ENCODE measurements at places on chromosomes 12 and 14.

- H3K4me3 ChIP-seq, result no peak overlapping the region
- H3K27ac ChIP-seq, result no peak overlapping the region
- no peaks in the 10 kb centered on the region for H3K27me3 ChIP-seq
- DNase-seq, result no peak
- H3K36me3 ChIP-seq, result no peaks in the 10 kb centered on the region
- peaks cover 6% of the 10 kb centered on the region for H3K4me1 ChIP-seq
These were observed 273.5 kb upstream of the SOX5 start for GRCh38 chr12:24222968-24223367.

DNA sequence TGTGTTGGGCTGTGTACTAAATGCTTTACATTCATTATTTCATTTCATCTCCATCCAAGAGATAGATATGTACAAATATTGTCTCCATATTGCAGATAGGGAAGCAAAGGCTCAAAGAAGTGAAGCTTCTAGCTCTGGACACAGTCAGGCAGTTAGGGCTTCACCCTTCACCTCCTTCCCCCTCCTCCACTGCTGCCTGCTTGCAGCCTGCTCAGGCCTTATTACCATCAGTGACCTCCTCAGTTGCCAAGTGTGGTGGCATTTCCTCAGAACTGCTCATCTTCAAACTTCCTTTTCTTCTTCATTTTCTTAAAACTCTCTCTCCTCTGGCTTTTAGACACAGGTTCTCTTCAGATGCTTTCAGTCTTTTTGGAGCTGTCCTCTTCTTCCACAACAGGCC, 4.7 kb upstream of the GPATCH2L start:
- H3K4me3 ChIP-seq, result no peak overlapping the region
- H3K27me3 ChIP-seq, result peaks cover 6% of the 10 kb centered on the region
- no peaks in the 10 kb centered on the region for H3K36me3 ChIP-seq
- H3K4me1 ChIP-seq, result no peaks in the 10 kb centered on the region
- no peak for DNase-seq

GRCh38 chr14:65024957-65025356, 38.3 kb downstream of the FNTB start:
- peaks cover 3% of the 10 kb centered on the region for H3K4me1 ChIP-seq
- no peak for DNase-seq
- H3K4me3 ChIP-seq, result no peak overlapping the region
- H3K27me3 ChIP-seq, result no peaks in the 10 kb centered on the region
- H3K27ac ChIP-seq, result peak overlapping the region; percentile 36
- peaks cover 6% of the 10 kb centered on the region for H3K36me3 ChIP-seq

GRCh38 chr14:100340423-100340813, 17.3 kb downstream of the SLC25A47 start:
- no peaks in the 10 kb centered on the region for H3K27me3 ChIP-seq
- no peak for DNase-seq
- peak overlapping the region; percentile 86 for H3K27ac ChIP-seq
- H3K4me1 ChIP-seq, result peaks cover 24% of the 10 kb centered on the region

- no peak overlapping the region for H3K27ac ChIP-seq
- H3K4me1 ChIP-seq, result no peaks in the 10 kb centered on the region
- no peaks in the 10 kb centered on the region for H3K36me3 ChIP-seq
- no peaks in the 10 kb centered on the region for H3K27me3 ChIP-seq
- DNase-seq, result no peak
These were observed 27.9 kb downstream of the C12orf50 start for GRCh38 chr12:88001327-88001726.

DNA sequence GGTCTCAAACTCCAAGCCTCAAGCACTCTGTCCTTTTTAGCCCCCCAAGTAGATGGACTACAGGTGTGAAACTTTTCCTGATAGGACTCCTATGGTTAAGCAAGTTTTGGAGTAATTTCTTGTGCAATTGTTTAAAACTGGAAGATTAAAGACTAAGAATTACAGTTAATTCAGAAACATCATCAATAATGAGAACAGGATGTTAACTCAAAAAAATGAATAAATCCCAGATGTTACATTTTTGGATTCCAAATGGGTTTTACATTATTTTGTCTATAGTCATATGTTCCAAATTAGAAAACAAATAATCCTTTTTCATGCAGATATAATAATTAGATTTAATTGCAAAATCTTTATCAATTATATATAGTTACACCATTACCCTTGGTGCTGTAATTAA, 24.4 kb upstream of the KITLG start:
- no peaks in the 10 kb centered on the region for H3K4me1 ChIP-seq
- no peaks in the 10 kb centered on the region for H3K36me3 ChIP-seq
- H3K27me3 ChIP-seq, result no peaks in the 10 kb centered on the region
- no peak for DNase-seq
- no peak overlapping the region for H3K4me3 ChIP-seq

DNA sequence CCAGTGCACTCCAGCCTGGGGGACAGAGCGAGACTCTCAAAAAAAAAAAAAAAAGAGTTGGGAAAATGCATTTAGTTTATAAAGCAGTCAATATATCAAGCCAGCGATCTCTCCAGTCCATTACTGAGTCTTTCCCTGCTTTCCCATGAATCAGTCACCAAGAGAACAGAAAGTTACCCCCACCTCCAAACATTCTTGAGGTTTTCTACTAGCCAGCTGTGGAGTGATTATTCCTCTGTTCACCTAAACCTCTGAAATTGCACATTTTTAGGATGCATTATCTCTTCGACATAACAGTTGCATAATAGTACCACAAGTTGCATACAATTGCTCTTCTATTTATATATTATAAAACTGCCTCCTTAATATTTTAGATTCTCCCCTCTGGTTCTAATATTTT, 134.8 kb upstream of the DIO3 start:
- no peaks in the 10 kb centered on the region for H3K4me1 ChIP-seq
- no peak for DNase-seq
- no peaks in the 10 kb centered on the region for H3K36me3 ChIP-seq
- no peak overlapping the region for H3K27ac ChIP-seq
- no peaks in the 10 kb centered on the region for H3K27me3 ChIP-seq

GRCh38 chr12:38409511-38409910, 92.9 kb downstream of the ALG10B start:
- no peaks in the 10 kb centered on the region for H3K27me3 ChIP-seq
- no peak overlapping the region for H3K4me3 ChIP-seq
- H3K36me3 ChIP-seq, result no peaks in the 10 kb centered on the region
- no peak for DNase-seq

DNA sequence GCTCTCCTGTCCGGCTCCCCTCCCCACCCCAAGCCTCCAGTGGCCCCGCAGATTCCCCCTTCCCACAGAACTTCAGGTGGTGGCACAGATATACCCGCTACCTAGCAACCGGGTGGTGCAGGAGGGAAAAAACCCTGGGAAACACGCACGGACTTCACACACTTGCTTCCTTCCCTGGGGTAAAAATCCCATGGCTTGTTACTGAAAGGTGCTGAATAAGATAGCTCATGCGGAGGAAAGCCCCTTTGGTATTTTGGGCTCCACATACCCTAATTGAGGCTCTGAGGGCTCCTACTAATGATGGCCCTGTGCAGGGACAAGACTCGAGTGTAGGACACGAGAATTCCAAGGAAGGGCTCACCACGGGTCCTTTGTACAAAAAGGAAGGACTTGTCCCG, 869 bp upstream of the RIMBP2 start:
- no peaks in the 10 kb centered on the region for H3K36me3 ChIP-seq
- H3K4me1 ChIP-seq, result peaks cover 10% of the 10 kb centered on the region
- peaks cover 39% of the 10 kb centered on the region for H3K27me3 ChIP-seq
- no peak overlapping the region for H3K27ac ChIP-seq

- H3K36me3 ChIP-seq, result no peaks in the 10 kb centered on the region
- H3K4me3 ChIP-seq, result no peak overlapping the region
- H3K27me3 ChIP-seq, result no peaks in the 10 kb centered on the region
- H3K27ac ChIP-seq, result no peak overlapping the region
- H3K4me1 ChIP-seq, result no peaks in the 10 kb centered on the region
These were observed 54.1 kb upstream of the DIO3 start for GRCh38 chr14:101506926-101507835.

- H3K4me1 ChIP-seq, result no peaks in the 10 kb centered on the region
- H3K36me3 ChIP-seq, result no peaks in the 10 kb centered on the region
- DNase-seq, result no peak
These were observed 126.3 kb downstream of the CEP83 start for GRCh38 chr12:94333396-94333795.

GRCh38 chr14:70266157-70266556, 77.4 kb upstream of the SLC8A3 start:
- no peaks in the 10 kb centered on the region for H3K27me3 ChIP-seq
- H3K36me3 ChIP-seq, result no peaks in the 10 kb centered on the region
- no peak for DNase-seq
- no peak overlapping the region for H3K4me3 ChIP-seq
- H3K27ac ChIP-seq, result no peak overlapping the region

- no peaks in the 10 kb centered on the region for H3K4me1 ChIP-seq
- H3K36me3 ChIP-seq, result no peaks in the 10 kb centered on the region
- no peak for DNase-seq
- no peaks in the 10 kb centered on the region for H3K27me3 ChIP-seq
These were observed 342.5 kb downstream of the EMP1 start for GRCh38 chr12:13539051-13539450.

- no peak for DNase-seq
- H3K27me3 ChIP-seq, result no peaks in the 10 kb centered on the region
- H3K27ac ChIP-seq, result no peak overlapping the region
- no peaks in the 10 kb centered on the region for H3K4me1 ChIP-seq
- no peaks in the 10 kb centered on the region for H3K36me3 ChIP-seq
These were observed 201.6 kb upstream of the KITLG start for GRCh38 chr12:88781909-88782308.

DNA sequence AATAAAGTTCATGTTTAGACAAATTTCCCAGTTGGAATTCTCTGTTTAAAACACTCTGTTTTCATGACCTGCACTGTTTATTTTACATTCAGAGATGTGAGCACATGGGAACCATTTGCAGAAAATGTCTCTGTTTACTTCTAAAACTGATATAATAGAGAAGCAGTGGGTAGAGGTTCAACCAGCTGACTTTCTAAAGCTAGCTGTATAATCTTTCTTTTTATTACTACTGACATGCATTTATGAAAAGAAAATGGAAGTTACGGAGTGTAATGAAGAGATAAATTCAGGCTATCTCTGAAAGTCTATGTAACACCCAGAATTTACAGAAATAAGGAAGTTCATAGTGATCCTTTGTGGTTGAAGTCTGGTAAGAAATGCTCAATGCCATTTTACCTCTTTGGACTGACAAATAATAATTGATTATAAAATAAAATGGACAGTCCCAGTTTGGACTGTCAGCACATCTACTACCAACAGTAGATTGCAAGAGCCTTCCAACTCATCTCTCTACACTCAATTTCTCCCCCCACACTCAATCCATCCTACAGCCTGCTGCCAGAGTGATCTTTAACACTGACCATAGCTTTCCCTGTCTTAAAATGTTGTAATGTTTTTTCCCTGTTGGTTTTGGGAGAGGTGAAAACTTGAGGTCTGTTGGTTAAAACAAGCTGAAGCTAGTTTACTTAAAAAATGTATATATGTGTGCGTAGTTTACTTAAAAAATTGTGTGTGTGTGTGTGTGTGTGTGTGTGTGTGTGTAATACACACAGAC, 137.4 kb downstream of the AEBP2 start:
- no peak for DNase-seq
- peaks cover 50% of the 10 kb centered on the region for H3K4me1 ChIP-seq
- H3K4me3 ChIP-seq, result no peak overlapping the region
- peaks cover 8% of the 10 kb centered on the region for H3K36me3 ChIP-seq

GRCh38 chr14:50320283-50320682, 8.2 kb downstream of the DMAC2L start:
- H3K27me3 ChIP-seq, result no peaks in the 10 kb centered on the region
- peak overlapping the region; percentile 81 for H3K27ac ChIP-seq
- no peak overlapping the region for H3K4me3 ChIP-seq

DNA sequence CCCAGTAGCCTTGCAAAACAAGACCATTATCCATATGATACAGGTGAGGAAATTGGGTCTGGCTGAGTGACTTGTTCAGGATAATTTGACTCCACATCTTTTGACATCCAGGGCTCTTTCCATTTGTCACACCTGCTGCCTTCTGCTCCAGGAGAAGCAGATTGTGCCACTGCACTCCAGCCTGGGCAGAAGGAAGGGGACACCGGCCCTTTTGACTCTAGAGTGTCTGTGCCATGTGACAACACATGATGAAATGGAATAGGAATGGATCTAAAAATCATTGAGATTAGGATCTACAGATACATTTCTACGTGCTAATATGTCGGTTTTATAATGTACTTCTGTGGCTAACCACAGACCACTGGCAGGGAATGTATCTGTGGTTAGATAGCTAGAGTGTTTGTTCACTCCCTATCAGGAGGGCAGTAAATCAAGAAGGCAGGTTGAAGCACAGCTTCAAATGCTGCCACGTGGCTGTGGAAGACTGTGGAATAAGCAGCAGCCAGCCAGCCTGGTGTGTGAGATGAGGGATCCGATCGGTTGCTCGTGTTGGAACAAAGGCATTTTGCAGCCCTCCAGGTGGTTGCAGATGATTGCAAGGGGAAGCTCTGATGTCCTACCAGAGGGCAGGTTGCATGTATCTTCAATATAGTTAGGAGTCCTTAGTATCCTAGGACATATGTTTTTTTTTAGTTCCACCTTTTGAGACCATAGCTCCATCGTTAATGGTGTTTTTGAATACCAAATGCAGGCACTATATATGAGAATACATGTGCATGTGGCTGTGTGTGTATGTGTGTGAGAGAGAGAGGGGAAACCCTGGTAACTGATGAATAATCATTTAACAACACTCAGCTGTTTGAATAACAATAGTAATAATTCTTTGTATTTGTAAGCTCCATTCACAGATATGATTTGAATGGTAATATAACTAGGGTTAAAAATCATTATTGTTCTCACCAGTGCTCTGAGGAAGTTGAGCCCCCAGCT, 28.6 kb downstream of the EML1 start:
- no peak overlapping the region for H3K27ac ChIP-seq
- H3K4me1 ChIP-seq, result no peaks in the 10 kb centered on the region

- H3K4me3 ChIP-seq, result no peak overlapping the region
- no peak for DNase-seq
- H3K36me3 ChIP-seq, result no peaks in the 10 kb centered on the region
- no peak overlapping the region for H3K27ac ChIP-seq
- no peaks in the 10 kb centered on the region for H3K27me3 ChIP-seq
These were observed 7.4 kb upstream of the OR10P1 start for GRCh38 chr12:55629058-55629841.

- no peak overlapping the region for H3K4me3 ChIP-seq
- no peak overlapping the region for H3K27ac ChIP-seq
- no peaks in the 10 kb centered on the region for H3K27me3 ChIP-seq
- no peaks in the 10 kb centered on the region for H3K4me1 ChIP-seq
These were observed 14.9 kb downstream of the CCDC63 start for GRCh38 chr12:110861729-110862128.

- peaks cover 9% of the 10 kb centered on the region for H3K36me3 ChIP-seq
- no peak for DNase-seq
- H3K27me3 ChIP-seq, result no peaks in the 10 kb centered on the region
- no peak overlapping the region for H3K4me3 ChIP-seq
- H3K27ac ChIP-seq, result no peak overlapping the region
- H3K4me1 ChIP-seq, result no peaks in the 10 kb centered on the region
These were observed 87.7 kb upstream of the FOXN3 start for GRCh38 chr14:89504602-89505313.

GRCh38 chr12:124387528-124387911, 92.6 kb downstream of the RFLNA start:
- H3K4me3 ChIP-seq, result peak overlapping the region; percentile 38
- H3K27me3 ChIP-seq, result no peaks in the 10 kb centered on the region
- peaks cover 60% of the 10 kb centered on the region for H3K4me1 ChIP-seq
- peak overlapping the region; percentile 68 for H3K27ac ChIP-seq
- no peak for DNase-seq
